ENCODE measurements at places on chromosomes 3 and 15.

GRCh38 chr3:22777834-22778233, 425.3 kb upstream of the UBE2E2 start:
- DNase-seq, result no peak

- no peak for DNase-seq
Observed at GRCh38 chr3:160105907-160106584, 117.4 kb downstream of the IL12A start.

- DNase-seq, result no peak
Observed at GRCh38 chr3:71903936-71904335, 119.0 kb upstream of the PROK2 start.

DNA sequence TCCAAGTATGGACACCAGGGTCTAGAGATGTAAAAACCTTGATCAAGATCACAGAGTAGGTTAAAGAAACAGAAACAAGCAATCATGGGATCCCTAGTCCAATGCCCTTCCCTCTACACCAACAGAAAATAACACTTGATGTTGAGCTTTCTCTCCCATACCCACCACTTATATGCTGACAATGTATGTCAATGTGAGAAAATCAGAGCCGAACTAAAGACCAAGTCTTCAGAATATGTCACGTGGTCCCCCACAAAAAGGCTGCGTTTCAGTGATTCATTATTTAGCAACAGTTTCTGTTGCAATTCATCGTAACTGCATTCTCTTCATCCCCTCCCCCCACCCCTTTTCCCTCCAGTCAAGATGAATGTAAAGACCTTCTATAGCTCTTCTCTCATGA, 278.9 kb upstream of the STT3B start:
- DNase-seq, result no peak

DNA sequence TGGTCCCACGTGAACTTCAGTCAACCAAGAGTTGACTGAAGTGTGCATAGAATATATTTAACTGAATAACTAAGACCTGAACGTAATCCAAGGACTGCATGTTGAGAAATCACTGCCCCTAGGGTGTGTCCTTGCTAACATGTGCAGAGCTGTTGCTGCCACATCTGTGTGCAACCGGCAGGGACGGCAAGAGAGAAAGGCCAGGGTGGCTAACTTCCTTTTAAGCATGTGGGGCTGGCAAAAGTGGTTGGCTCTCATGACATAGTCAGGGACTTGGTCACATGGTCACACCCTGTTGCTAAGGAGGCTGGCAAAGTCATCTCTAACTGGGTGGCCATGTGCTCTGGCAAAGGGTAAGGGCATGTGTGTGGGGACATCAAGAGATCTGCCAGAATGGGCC, 52.4 kb downstream of the GASK1A start:
- DNase-seq, result no peak

All from brain (organoid and tissue), 16 donors.